Stimulated activated naive CD8-positive, alpha-beta T cell treated with anti-CD3 and anti-CD28 coated beads, Interleukin-15, amount 100 ng/mL, for 72 hours (primary cell): ENCODE measurements at places on chromosomes 4 and X.

DNA sequence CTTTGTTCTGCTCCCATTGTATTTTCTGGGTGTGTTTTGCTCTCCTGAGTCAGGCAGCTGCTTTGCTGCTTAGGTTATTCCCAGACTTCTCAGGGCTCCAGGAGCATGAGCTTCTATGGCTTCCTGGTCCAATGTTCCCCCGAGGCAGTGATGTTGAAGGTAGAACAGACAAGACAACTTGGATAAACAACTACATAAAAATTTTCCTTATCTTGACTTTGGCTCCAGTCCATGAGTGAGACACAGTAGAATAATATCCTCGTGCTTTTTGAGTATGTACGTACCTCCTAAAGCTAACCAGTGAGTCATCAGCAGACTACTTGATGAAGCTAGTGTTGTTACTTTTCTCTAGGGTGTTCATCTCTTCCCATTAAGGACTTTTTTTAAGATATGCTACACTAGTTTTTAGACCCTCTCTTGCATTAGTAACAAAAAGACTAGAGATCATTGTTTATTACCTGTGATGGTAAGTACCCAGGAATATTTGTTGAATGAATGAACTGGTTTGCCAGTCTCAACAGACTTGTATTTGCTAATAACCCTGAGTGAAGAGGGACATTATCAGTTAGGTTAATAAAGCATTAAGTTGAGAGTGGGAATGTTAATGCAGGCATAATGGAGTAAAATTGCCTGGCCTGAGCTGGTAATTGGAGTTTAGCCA is 131.9 kb downstream of the FHIP1A start:
- DNase-seq, result no peak

DNA sequence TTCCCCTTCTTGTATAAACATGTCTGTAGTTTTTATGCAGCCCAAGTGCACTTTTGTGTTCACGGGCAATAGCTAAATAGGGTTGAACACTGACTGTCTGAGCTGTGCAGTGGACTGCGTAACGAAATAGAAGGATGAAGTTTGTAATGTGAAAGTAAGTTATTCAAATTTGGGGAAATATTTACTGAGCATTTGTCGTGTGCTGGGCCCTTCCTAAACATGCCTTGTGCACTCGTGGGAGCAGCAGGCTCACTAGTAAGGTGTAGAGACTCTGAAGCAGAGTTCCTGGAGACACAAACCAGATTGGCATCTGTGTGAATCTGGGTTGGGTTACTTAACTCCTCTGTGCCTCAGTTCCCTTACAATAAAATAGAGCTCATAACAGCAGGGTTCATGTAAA is 51.7 kb upstream of the C1QTNF7 start:
- DNase-seq, result no peak

- DNase-seq, result no peak
Measured at GRCh38 chr4:104763554-104764222, 269.0 kb upstream of the CXXC4 start.

DNA sequence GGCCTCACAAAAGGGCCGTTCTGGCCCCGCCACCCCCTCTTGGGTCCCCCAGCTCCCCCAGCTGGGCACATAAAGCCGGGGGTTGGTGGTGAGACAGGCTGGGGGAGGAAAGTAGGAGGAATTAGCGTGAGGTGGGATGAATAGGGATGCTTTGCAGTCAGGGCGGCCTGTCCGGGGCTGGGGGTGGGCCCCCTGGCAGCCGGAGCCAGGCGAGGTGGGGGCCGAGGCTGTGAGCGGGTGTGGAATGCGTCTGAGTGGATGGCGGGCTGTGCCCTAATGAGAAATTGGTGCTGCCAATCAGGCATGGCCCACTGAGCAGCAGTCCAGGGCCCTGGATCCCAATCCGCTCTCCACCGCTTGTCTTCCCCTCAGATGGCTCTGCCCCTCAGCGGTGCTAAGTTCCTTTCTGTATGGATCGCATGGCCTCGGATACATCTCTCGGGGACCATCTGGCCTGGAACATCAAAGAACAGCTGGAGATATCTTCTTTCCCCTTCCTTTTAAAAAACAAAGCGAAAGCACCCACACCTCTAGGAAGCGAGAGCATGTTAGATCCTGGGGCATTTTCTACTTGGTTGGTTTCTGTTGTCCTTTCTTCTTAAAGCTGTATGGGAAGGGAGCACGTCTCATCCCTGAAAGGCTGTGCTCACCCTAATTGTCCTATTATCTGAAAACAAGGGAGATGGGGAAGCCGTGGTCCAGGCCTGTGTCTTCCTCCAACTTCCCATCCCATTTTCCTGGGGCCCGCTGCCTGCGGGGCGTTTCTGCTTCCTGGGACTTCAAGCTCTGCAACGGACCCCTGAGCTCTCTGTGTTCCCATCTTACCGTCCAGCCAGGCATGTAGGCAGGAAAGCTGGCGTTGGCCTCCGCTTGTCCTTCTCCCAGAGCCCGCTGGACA is 106.9 kb downstream of the SORCS2 start:
- DNase-seq, result no peak

DNA sequence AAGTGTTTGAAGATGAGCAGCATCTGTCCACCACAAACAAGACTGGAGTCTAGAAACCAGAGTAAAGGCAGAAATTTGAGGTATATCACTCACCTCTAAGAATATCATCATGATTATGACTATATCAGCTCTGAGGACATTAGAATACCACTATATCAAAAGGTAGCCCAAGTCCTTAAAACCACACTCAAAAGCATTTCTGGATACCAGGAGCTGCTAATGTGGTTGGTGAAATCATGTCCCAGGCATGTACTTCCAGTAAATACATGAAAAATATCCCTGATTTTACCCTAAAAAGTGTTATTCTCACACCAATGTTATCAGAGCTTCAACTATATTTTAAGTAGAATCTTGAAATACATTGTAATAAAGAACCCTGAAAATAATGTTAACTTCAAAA is 136.3 kb upstream of the SMAD1 start:
- no peak for DNase-seq

GRCh38 chr4:39330353-39330752 is 35.8 kb downstream of the RFC1 start:
- no peak for DNase-seq

GRCh38 chrX:110182865-110183264 is 135.0 kb downstream of the AMMECR1 start:
- DNase-seq, result no peak

- DNase-seq, result no peak
Measured at GRCh38 chr4:151807220-151807619, 46.4 kb upstream of the GATB start.

- peak; percentile 32 for DNase-seq
Measured at GRCh38 chrX:70030301-70030767, 19.4 kb downstream of the AWAT2 start.

DNA sequence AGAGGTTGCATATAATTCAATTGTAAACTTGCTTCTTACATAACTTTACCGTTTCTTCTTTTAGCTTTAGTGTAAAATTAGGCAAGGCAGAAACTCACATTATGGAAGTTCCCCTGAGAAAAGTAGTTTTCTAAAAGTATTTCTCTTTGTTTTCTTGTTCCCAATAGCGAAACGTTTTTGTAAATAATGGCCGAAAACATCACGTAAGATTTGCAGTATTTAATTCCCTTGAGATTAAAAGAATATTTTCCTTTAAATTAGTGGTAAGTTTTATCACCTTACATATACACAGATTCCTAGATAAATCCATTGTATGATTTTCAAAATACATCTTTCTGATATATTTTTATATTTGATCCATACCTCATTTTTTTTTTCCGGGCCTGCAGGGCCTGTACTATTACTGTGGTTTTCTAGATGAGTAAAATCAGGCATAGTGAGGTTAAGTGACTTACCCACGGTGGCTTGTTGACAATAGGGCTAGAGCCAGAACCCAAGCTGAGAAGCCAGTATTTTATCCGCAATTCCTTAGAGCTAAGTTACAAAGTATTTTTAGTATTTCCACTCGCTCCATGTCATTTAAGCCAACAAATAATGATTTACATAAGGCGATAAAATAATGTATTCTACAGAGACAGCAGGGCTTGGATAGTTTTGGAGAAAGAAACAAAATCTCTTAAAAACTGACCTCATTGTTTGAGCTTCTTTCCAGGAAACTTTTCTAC is 82.2 kb upstream of the VEGFC start:
- DNase-seq, result no peak

DNA sequence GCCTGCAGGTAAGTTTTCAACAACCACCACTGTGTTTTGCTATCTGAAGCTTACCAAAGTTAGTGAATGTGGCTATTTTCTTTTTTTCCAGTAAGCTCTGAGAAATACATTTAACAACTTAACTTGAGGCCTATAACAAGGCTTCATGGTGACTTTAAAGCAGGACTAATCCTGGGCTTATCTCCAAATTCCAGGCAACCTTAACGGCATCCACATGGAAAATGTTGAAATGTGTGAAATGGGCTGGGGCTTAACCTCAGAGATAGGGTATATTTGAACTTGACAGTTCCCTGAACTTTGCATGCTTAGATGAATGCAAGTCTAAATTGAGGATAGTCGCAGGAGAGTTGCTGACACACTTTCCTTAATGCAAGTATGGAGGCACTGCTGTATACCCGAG is 539.2 kb downstream of the GALNTL6 start:
- no peak for DNase-seq

DNA sequence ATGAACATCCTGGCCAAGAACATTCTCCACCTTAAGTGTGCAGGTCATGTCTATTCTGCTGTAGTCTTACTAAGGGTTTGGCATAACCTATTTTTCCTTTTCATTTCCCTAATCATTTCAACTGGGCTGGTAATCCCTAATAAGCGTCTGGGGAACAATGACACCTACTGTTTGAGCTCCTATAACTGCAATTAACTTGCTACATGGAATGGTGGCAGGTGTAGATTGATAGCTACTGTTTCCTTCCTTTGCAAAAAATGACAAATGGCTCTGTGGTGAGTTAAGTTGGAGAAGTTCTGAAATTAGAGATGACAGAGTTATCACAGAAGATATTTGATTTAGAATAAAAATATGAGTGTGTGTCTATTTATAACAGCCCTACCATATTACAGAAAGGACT is 104.5 kb upstream of the NAP1L5 start:
- no peak for DNase-seq

DNA sequence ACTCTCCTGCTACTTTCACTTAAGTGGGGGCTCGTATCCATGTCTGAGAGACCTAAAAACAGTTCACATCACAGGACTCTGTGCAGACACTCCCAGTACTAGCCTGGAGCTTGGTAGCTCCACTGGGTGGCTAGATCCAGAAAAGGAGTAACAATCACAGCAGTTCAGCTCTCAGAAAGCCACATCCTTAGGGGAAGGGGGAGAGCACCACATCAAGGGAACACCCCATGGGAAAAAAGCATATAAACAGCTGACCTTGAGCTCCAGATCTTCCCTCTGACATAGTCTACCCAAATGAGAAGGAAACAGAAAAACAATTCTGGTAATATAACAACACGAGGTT is 175.8 kb downstream of the FAM13A start:
- DNase-seq, result no peak

DNA sequence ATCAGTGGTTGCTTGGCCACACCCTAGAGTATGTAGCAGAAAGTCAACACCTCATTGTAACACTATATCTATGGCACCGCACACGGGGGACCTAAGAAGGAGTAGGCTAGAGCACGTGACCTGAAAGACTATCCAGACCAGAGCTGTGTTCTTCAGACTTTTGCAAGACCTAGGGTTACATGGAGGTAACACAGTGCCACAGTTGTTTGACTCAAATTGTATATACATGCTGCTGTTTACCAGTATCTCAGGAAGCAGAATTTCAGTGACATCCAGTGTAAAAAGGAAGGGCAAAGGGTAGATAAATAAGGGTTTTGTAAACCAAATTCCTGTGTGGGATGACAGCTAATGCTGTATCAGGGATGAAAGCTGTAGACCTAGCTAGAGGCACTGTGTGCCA is 30.2 kb downstream of the PNMA6A start:
- no peak for DNase-seq

- no peak for DNase-seq
Measured at GRCh38 chrX:11185861-11186260, 74.7 kb downstream of the HCCS start.

DNA sequence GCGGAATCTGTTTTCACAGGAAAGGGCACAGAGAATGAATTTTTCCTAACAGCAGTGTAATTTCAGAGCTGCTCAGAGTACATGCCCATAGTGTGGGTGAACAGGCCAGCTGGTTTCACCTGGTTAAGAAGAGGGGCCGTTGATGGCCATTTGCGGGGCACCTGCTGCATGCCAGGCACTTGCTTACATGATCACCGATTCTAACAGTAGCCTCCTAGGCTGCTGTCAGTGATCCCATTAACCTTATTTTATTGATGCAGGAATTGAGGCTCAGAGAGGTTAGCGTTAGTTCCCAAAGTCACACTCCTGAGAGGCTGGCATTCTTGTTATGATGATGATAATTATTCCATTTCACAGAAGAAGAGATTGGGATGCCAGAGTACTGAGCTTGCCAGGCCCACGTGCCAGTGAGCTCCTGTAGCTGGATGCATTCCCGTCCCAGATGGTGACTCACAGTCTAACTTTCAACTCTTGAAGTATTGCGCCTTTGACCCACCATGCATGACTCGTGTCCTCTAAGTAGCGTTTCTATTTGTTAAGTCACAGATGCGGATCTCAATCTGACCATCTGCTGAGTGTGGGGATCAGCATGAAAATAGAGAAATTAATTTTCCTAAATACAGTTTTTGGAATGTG is 76.5 kb downstream of the PSAPL1 start:
- DNase-seq, result no peak

DNA sequence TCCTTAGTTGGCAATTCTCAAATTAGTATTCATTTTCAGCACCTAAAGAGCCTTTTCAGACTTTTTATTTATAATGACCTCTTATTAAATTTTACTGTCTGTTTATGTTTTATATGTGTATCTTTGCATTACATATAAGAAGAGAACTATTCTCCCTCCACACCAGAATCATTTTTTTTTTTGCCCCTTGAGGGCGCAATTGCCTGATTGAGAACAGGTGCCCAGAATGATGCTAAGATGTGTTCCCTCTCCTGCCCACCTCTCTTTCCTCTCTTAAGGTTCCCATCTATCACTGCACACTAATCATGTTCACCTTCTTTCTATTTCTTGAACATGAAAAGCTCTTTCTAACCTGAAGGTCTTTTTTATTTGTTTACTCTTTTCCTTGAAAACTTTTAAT is 44.2 kb upstream of the ADAM29 start:
- DNase-seq, result no peak

GRCh38 chr4:128688033-128688721 is 121.3 kb upstream of the JADE1 start:
- no peak for DNase-seq

DNA sequence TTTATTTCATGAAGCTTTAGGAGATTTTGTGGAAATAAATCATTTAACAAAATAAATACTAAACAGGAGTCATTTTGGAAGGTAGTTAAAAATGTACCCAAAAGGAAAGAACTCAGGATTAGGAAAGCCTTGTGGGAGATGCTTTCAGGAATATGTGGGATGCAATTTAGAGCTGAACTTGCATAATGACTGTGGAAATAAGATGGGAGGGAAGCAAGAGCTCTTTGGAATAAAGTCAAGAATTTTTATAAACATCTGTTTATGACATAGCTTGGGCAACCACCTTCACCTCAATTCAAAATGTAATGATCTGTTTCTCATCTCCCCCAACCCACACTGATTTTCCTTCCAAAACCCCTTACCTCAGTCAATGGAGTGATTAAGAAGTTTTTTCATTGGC is 623.8 kb downstream of the FAT4 start:
- DNase-seq, result no peak
